Right atrium auricular region (tissue), 2 donors: ENCODE measurements at places on chromosomes 13 and 19.
A peak's percentile ranks its signal among the peaks of the same experiment; 100 is the strongest.

- no peak for DNase-seq
Measured at GRCh38 chr19:31985001-31985605, 360.3 kb upstream of the ZNF507 start.

DNA sequence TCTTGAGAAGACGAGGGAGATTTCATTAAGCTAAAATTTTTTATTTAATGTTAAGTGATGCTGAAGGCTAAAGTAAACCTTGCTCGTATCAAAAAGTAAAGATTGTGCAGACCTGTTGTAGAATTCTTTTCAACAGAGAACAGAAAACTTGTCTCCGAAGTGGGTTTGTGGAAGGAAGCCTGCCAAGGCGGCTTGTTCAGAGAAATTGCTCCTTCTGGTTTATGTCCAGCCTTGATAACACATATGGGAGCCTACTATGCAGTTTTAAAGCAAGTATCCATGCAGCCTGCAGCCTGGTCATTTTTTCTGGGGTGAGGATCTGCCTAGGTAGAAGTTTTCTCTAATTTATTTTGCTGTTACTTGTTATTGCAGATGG is 1.4 kb downstream of the MLNR start:
- DNase-seq, result peak; percentile 7

- DNase-seq, result no peak
Measured at GRCh38 chr13:25371158-25371874, 458 bp upstream of the ATP8A2 start.

DNA sequence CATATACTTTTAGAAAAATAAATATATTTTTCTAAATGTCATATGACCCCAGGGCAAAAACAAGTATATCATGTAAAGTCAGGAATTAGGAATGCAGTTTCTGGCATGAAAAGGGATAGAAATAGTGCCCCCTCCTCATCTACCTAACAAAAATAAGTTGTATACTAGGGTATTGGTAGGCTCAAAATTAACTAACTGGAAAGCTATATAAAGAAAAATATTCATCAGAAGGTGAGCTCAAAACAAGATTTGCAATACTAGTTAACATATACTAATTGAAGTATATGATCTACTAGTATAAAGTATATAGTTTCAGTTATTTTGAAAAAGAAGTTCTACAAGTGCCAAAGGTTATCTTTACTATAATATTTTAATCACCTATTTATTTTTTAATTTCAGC is 200.2 kb downstream of the GPC5 start:
- DNase-seq, result no peak

- DNase-seq, result no peak
Measured at GRCh38 chr13:21445759-21446158, 13.3 kb downstream of the ZDHHC20 start.

DNA sequence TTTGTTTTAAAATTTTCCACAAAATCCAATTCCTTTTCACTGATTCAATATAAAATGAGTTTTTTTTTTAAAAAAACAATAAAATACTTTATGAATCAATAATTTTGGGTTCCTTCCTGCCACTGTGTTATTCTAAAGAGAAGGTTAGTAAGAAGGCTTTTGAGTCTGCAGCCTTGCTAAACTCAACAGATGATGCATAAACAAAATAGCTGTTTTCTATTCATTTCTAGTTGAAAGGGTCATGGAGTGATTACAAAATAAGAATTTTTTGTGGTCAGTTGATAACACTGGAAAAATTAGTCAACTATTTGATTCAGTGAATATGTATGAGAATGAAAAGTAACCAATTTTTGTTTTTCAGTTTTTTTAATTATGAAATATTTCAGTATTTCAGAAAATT is 169.9 kb downstream of the VWA8 start:
- DNase-seq, result no peak

DNA sequence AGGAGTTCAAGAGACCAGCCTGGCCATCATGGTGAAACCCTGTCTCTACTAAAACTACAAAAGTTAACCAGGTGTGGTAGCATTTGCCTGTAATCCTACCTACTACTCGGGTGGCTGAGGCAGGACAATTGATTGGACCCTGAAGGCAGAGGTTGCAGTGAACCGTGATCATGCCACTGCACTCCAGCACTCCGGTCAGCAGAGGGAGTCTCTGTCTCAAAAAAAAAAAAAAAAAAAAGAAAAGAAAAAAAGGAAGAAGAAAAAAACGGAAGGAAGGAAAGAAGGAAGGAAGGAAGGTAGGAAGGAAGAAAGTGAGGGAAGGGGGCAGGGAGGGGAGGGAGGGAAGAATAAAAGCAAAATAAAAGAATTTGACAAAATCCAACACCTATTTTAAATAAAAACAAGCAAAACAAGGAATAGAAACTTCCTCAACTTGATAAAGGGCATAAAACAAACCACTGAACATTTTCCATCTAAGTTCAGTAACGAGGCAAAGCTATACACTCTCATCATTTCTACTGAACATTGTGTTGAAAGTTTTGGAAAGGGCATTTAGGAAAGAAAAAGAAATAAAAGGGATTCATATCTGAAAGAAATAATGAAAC is 411.6 kb upstream of the SLITRK5 start:
- no peak for DNase-seq

GRCh38 chr13:73717632-73718031 is 416.6 kb downstream of the KLF12 start:
- no peak for DNase-seq

- DNase-seq, result no peak
Measured at GRCh38 chr13:101230271-101230890, 185.9 kb downstream of the NALCN start.

DNA sequence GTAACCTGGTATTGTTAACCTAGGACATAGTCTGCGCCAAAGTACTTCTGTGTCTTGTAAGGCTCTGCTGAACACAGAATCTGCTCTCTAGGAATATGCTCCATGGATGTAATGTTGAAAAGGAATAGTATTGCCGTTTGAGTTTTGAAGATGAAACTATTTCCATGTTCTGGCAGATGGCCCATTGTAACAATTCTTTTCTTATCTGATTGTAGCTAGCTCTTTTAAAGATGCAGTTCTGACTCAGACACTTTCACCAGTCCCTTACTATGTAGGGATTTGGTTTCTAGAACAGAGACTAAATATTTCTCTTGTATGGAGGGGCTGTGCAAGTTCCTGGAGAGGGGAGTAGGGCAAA is 185.6 kb downstream of the MTUS2 start:
- no peak for DNase-seq

DNA sequence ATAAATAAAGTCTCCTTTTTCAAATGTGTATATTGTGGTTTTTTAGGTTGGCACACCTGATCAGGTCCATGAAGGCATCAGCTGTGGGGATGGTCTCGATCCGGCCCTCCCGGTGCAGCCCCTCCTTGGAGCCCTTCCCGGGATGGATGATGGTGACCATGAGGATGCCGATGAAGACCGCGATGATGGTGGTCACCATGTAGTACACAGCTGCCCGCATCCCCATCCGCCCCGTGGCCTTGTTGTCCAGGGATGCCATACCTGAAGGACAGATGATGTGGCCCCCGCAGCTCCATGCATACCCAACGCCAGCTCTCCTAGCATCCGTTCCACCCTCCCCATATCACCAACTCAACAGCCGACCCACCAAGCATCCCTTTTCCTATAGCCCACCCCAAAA is 11.4 kb downstream of the SLC1A6 start:
- no peak for DNase-seq

DNA sequence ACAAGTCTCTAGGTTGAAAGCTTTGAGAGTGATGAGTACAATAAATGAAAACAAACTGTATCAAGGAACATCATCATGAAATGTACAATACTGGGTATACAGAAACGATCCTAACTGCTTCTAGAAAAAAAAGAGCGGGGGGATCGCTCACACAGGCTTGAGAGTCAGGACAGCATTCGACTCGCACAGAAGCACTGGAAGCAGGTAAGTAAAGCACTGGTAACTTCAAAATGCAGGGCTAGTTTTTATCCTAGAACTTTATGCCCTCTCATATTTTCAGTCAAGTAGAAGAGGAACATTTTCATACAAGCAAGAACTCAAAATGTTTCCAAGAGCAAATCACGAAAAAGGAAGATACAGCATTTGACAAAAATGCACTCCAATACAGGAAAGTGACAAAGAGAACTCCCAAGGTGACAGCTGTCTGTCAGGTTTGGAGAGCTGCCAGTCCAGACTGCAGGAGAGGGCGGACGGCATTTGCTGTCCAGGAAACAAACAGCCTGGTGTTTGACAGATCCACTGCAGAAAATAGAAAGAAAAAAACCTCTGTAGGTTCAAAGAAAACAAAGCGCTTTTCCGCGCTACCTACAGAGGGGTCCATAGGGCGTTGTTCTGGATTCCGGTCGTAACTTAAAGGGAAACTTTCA is 58.2 kb upstream of the XPO4 start:
- no peak for DNase-seq

DNA sequence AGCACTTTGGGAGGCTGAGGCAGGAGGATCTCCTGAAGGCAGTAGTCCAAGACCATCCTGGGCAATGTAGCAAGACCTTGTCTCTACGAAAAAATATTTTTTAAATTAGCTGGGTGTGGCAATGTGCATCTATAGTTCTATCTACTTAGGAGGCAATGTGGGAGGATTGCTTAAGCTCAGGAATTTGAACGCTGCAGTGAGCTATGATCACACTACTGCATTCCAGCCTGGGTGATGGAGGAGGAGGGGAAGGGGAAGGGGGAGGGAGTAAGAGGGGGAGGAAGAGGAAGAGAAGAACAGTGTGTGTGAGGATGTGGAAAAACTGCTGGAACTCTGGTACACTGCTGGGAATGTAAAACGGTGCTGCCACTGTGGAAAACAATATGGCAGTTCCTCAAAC is 9.2 kb upstream of the CLIP3 start:
- no peak for DNase-seq
